Left lung (tissue), 14 donors: ENCODE measurements at places on chromosomes 6 and 20. TPM values are rescaled to one million over a fixed set of nuclear protein-coding genes. Genes with fewer than 3 reads are reported as not detected.

- no peak for DNase-seq
- H3K27me3 ChIP-seq, result no peaks in the 10 kb centered on the region
- peak overlapping the region; percentile 95 for H3K27ac ChIP-seq
- peak overlapping the region; percentile 26 for H3K4me3 ChIP-seq
Observed at GRCh38 chr6:31558631-31559500, 11.5 kb downstream of the NFKBIL1 start.

GRCh38 chr6:166697113-166697512 is 70.1 kb upstream of the RPS6KA2 start:
- H3K27ac ChIP-seq, result no peak overlapping the region
- no peak overlapping the region for H3K4me3 ChIP-seq
- no peaks in the 10 kb centered on the region for H3K36me3 ChIP-seq
- no peaks in the 10 kb centered on the region for H3K27me3 ChIP-seq
- H3K4me1 ChIP-seq, result peaks cover 1% of the 10 kb centered on the region

- H3K27me3 ChIP-seq, result no peaks in the 10 kb centered on the region
- no peaks in the 10 kb centered on the region for H3K36me3 ChIP-seq
- no peaks in the 10 kb centered on the region for H3K4me1 ChIP-seq
Observed at GRCh38 chr20:8476021-8476420, 344.0 kb downstream of the PLCB1 start.

- no peak overlapping the region for H3K4me3 ChIP-seq
- H3K27me3 ChIP-seq, result no peaks in the 10 kb centered on the region
- no peaks in the 10 kb centered on the region for H3K36me3 ChIP-seq
- H3K27ac ChIP-seq, result peak overlapping the region; percentile 92
Observed at GRCh38 chr6:116369540-116369939, 1.2 kb upstream of the DSE start.

SLC35D3 gene
- total RNA-seq, result 0.09 TPM

DNA sequence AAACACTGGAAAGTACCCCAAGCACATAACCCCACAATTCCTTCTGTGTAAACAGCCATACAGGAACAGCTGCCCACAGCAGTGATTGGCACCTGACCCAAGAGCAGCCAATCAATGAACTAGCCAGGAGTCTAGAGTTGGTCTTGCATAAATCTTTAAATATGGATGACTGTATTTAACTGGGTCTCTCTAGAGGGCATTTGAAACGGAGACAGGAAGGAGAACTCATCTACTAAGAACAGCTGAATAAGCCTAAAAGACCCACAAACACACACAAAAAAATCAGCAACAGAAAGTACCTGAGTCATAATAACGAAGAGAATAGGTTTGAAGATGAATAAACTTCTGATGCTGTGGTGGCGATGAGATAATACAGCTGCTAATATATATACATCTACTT is 49.0 kb upstream of the ASF1A start:
- H3K4me3 ChIP-seq, result no peak overlapping the region
- no peak for DNase-seq
- no peaks in the 10 kb centered on the region for H3K27me3 ChIP-seq
- H3K27ac ChIP-seq, result no peak overlapping the region

- no peaks in the 10 kb centered on the region for H3K36me3 ChIP-seq
- no peaks in the 10 kb centered on the region for H3K4me1 ChIP-seq
- DNase-seq, result no peak
- H3K4me3 ChIP-seq, result no peak overlapping the region
- H3K27me3 ChIP-seq, result no peaks in the 10 kb centered on the region
Observed at GRCh38 chr6:157877573-157878438, 54.8 kb downstream of the SNX9 start.

- no peaks in the 10 kb centered on the region for H3K36me3 ChIP-seq
- no peak overlapping the region for H3K27ac ChIP-seq
- DNase-seq, result no peak
- no peaks in the 10 kb centered on the region for H3K27me3 ChIP-seq
- H3K4me1 ChIP-seq, result no peaks in the 10 kb centered on the region
- no peak overlapping the region for H3K4me3 ChIP-seq
Observed at GRCh38 chr6:133629970-133630369, 258.9 kb upstream of the TCF21 start.

SCGN gene
- not detected for total RNA-seq
